ENCODE measurements at places on chromosomes 5 and 9.

- DNase-seq: no peak
These were observed 317.6 kb upstream of the TRPC7 start for GRCh38 chr5:136682986-136683385.

DNA sequence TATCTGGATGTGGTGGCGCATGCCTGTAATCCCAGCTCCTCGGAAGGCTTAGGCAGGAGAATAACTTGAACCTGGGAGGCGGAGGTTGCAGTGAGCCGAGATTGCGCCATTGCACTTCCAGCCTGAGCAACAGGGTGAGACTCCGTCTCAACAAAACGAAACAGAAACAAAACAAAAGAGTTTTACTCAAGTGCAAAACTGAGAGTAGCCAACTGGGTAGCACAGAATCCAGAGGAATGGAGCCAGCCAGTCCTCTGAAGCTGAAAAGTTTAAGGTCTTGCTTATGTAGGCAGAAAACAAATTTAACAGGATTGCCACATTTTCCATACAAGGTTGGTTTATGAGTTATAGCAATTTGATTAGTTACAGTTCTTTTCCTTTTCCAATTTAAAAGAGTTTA is 32.0 kb downstream of the SPIN1 start:
- DNase-seq: no peak

DNA sequence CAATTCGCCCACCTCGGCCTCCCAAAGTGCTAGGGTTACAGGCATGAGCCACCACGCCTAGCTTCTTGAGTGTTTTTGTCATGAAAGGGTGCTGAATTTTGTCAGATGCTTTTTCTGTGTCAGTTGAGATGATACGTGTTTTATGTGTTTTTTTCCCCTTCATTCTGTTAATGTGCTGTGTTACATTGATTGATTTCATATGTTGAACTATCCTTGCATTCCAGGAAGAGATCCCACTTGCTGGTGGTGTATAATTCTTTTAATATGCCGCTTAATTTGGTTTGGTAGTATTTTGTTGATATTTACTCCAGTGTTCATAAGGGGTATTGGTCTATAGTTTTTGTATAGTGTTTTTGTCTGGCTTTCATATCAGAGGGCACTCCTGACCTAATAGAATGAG is 13.6 kb downstream of the ZBTB43 start:
- no peak for DNase-seq

- no peak for DNase-seq
These were observed 164.5 kb upstream of the RGS7BP start for GRCh38 chr5:64341340-64341739.
